KBM-7 (cell line): ENCODE measurements at places on chromosomes 2 and 18.
A peak's percentile ranks its signal among the peaks of the same experiment; 100 is the strongest.

DNA sequence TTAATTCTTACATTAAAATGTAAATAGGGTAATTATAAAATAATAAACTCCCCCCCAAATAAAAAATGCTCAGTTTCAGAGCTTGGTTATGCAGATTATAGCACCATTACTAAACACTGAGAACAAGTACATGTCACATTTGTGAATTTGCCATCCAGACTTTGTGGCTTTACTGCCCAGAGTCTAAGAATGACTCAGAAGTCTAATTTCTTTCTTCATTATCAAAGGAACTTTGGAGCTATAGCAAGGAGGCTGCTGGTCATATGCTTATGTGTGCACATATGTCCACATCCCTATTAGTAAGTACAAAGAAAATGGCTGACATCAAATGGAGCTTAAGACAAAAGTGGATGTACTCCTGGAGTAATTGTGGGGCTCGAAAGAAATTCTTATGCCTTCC is 248.5 kb upstream of the SESTD1 start:
- DNase-seq = no peak

DNA sequence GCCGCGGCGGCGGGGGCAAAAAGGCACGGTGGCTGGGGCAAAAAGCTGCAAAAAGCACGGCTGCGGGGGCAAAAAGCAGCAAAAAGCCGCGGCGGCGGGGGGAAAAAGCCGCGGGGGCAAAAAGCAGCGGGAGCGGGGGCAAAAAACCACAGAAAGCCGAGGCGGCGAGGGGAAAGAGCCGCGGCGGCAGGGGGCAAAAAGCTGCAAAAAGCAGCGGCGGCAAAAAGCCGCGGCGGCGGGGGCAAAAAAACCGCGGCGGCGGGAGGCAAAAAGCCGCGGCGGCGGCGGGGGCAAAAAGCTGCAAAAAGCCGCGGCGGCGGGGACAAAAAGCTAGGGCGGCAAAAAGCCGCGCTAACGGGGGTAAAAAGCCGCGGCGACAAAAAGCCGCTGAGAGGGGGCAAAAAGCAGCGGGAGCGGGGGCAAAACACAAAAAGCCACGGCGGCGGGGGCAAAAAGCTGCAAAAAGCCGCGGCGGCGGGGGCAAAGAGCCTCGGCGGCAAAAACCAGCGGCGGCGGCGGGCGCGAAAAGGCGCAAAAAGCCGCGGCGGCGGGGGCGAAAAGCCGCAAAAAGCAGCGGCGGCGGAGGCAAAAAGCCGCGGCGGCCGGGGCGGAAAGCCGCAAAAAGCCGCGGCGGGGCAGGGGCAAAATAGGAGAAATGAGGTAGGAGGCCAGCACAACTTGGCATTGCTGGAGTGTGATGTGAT is 123.4 kb downstream of the ANKRD30BL start:
- DNase-seq = peak; percentile 10

GRCh38 chr2:9958057-9958456 is 6.6 kb downstream of the GRHL1 start:
- DNase-seq = no peak

DNA sequence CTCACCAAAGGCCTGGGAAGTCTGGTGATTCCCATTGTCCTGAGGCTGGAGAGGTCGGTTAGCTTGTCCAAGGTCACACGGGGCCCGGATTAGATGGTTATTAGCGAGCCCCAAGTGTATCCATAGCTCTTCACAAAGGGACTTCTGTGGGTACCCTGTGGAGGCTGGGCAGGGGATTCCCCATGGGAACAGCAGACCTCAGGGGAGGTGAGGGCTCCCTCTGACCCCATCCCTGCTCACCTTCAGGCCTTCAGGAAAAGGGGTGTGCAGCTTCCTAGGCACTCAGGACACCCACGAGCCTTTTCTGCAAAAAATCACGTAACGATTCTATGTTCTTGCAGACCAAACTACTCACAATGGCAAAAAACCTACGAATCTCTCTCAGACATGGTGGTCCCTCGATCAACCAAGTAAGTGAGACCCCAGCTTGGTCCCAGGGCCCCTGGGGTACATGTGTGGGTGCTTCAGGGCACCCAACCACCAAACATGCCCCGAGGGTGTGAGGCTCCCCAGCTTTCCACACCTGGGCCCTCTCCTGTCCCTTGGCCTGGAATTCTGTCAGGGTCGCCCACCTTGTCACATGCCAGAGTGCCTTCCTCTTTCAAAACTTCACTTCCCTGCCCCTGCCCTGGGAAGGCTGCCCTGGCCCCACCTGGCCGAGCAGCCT is 40.3 kb downstream of the PDIA6 start:
- no peak for DNase-seq

DNA sequence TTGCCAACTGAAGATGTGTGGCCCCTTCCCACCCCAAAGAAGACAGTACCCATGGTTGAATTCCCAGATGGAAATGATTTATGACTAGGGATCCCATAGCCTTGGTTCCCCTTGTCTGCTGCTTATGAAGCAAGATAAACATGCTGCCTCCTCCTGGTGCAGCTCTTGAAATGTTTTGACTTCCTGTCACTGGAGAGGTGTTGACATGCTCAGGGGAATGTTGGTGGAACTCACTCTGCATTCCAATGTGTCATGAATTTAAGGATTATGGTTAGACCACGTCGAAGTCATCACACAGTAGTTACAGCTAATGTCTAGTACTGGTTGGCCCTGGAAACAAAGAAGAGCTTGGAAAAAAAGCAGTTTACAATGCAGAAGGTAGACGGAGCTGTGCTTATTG is 69.0 kb upstream of the FAM110C start:
- DNase-seq = no peak
